ENCODE measurements at places on chromosomes 7 and 10.

GRCh38 chr10:128475686-128476367 lies 349.6 kb upstream of the MKI67 start:
- no peak for DNase-seq

DNA sequence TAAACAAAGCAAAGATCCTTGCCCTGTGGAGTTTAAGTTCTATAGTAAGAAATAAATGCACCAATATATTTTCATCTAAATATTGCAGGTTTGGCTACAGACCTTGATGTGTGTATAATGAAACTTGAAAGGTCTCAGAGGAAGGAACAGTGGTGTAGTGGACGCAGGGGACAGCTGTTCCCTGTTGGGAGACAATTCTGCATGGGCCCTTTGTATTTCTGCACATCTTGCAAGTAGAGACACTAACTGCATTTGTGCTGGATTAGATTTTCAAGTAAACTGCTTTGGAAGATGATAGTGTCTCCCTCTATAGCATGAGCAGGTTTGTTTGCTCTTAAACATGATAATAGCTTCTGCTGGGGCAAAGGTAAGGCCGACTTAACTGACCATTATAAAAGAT lies 57.5 kb upstream of the FAM133B start:
- DNase-seq = no peak

GRCh38 chr7:44305564-44306507 lies 19.6 kb downstream of the CAMK2B start:
- no peak for DNase-seq

DNA sequence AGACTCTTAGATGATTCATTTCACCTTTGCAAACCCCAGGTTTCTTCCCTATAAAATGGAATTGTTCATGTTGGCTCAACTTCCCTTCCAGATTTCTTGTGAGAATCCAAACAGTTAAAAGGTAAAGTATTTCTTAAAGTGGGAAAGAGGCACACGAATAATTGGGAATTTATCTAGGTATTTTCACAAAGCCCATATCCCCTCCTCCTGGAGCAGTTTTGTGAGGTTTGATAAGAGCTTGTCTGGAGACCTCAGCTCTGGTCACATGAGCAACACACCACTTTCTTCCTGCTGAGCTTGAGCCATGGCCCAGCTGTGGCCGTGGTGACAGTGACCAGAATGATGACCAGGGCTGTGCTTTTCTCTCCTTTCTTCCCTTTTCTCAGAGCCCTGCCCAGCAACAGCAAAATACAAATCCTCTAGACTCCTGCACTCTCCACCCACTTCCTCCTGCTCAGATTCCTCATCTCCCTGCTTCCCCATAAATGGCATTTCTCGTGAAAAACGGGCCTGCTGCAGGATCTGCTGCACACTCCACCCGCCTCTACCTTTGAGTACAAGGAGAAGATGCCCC lies 87.7 kb downstream of the PIK3CG start:
- DNase-seq = no peak

DNA sequence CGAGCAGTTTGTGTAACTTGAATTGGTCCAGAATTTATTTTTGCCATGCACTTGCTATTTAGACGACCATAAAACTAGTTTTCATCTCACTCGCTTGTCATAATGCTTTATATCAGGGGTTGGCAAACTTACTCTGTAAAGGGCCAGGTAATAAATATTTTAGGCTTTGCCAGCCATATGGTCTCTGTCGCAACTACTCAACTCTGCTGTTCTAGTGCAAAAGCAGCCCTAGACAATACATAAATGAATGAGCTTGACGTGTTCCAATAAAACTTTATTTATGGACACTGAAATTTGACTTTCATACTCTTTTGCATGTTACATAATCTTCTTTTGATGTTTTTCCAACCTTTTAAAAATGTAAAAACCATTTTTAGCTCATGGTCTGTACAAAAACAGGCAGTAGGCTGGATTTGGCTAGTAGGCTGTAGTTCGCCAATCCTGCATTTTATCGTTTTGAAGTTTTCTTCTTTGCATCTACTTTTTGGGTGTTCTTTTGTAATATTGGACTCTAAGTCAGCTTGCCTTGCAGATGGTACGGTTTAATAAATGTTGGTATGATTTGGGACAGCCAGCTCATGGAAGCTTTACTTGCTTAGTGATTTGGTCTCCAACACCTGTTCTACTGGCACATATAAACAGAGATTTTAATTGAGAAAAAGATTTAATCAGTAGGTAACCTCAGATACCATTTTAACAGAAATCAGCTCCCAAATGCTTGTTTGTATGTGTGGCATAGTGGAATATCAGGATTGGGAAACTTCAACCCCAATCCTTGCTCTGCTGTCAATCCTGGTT lies 25.6 kb downstream of the SND1 start:
- no peak for DNase-seq

DNA sequence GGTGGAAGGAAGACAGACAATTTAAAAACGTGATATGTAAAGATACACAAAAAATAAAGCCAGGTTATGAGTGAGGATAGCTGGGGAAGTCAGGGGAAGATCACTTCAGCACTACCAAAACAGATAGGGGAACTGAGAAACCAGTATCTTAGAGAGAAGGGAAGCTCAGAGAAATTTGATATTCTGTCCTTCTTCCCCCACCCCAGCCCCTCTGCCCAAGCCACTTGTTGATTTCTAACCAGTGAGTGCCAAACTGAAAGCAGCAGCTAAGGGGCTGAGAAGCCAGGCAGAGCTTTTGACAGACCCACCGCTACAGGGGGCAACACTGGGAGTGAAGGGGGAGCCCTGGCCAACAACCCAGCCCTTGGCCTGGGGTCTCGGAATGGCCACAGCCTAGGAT lies 9.1 kb upstream of the SLC29A3 start:
- DNase-seq = no peak
